ENCODE measurements at places on chromosomes 1 and 21.

GRCh38 chr1:172390301-172390682 is 30.2 kb upstream of the C1orf105 start:
- no peak for DNase-seq

DNA sequence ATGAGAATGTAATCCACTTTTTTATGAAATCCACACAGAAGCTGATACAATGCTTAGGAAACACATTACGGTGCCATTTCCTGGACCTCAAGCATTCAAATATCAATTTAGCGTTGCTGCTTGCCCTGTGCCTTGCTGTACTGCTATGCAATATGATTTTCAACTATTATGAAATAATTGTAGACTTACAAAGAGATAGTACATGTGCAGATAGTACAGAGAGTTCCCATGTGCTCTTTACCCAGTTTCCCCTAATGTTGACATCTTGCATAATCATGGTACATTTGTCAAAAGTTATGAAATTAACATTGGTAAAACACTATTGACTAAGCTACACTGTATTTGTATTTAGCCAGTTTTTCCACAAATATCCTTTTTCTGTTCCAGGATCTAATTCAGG is 37.7 kb upstream of the PTBP2 start:
- no peak for DNase-seq

GRCh38 chr21:15293240-15293639 is 228.4 kb upstream of the NRIP1 start:
- DNase-seq, result no peak

GRCh38 chr1:26991310-26992116 is 2.0 kb upstream of the TRNP1 start:
- no peak for DNase-seq

- DNase-seq, result no peak
Measured at GRCh38 chr1:67573311-67573872, 111.6 kb upstream of the GADD45A start.

DNA sequence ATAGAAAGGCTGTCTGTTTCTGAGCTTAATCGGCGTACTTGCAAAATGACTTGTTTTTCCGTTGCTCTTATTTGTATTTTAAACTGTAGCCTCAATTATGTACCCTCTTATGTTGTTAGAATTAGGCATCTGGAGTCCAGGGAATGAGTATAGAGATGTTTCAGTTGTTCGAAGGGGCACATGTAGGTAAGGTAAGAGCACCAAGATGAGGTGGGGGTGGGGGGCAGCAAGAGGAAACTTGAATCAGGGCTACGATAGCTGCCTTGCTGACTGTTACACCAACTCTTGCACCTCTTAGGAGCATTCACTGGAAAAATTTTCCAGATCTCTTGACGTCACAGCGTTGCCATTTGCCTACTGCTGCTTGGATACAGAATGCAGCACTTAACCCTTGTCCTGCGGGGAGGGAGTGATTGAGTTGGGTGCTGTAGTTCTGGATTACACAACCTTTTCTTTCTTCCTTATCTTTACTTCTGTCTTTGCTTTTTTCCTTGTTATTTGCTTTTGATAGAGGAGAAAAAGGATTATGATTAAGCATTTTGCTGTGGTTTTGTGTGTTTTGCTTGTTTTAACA is 3.2 kb downstream of the ATP1B1 start:
- DNase-seq, result peak; percentile 69
